T-helper 2 cell (primary cell): ENCODE measurements at places on chromosomes 11 and 22.

DNA sequence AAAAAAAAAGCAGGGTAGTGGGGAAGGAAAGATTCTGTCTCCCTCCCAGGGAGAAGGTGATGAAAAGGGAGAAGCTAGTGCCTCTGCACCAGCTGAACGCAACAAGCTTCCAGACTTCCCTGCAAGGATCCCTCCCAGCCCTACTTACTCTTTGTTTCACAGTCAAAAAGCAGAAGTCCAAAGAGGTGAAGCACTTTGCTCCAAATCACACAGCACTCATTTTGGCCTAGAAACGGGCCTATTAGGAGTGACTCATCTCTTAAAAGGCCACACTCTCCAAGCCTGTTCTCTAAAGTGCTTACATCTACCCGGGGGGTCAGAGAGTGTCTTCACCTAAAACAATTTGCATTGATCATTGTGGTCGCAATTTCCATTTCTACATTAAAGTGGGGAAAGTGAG is 17.7 kb upstream of the GRK3 start:
- DNase-seq, result no peak

GRCh38 chr11:118437208-118438125 is 1.2 kb downstream of the KMT2A start:
- peak; percentile 16 for DNase-seq

- DNase-seq, result peak; percentile 76
Measured at GRCh38 chr11:131691181-131692041, 321.0 kb downstream of the NTM start.

DNA sequence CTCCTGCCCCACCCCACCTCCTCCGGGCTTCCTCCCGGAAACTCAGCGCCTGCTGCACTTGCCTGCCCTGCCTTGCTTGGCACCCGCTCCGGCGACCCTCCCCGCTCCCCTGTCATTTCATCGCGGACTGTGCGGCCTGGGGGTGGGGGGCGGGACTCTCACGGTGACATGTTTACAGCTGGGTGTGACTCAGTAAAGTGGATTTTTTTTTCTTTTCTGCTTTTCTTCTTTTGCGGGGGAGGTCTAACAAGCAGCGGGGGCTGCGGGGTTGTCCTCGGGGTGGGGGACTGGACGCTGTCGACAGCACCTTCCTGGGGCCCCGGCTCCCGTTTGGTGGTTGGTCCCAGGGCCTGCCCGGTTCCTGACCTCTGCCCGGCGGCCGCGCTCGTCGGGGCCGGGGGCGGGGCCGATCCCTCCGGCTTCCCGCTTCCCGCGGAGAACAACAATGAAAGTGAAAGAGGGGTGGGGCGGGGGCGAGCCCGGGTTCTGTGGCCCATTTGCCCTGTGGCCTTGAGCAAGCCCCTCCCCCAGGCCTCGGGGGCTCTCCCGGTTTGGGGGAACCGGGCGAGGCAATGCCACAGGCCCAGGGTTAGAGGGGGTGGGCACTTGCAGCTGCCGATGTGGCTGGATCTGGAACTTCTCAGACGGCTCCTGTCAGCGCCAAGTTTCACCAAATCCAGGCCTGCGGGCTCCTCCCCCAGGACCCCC is 975 bp upstream of the MDK start:
- peak; percentile 50 for DNase-seq
